ENCODE measurements at places on chromosomes 2 and 18. TPM values are rescaled to one million over a fixed set of nuclear protein-coding genes. Genes with fewer than 3 reads are reported as not detected.

The SULT1C4 gene
- not detected for total RNA-seq

The ANKAR gene
- total RNA-seq = 5.7 TPM

GRCh38 chr2:46813020-46813415, 102.6 kb downstream of the MCFD2 start:
- no peak for DNase-seq
- H3K4me1 ChIP-seq = no peaks in the 10 kb centered on the region
- H3K27ac ChIP-seq = no peak overlapping the region

DNA sequence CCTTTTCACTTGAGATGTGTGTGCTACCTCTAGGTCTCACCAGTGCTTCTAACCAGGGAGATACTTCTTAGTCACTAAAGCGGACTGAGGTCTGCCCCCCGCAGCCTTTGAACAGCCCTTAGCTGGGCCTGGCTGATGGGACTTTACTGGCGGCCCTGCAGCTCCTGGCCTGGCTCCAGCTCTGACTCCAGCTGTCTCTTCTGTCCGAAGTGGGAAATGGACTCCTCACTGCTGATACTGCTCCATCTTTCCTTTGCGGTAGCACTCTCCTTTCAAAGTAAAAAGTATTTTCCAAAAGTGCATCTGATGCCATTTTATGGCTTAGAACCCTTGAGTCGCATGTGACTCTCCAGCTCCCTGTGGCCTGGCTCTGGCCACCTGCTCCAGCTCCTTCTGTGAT, 64.5 kb downstream of the ATP9B start:
- DNase-seq = no peak
- H3K36me3 ChIP-seq = peaks cover 43% of the 10 kb centered on the region
- H3K27ac ChIP-seq = no peak overlapping the region
- H3K4me3 ChIP-seq = no peak overlapping the region
- H3K4me1 ChIP-seq = no peaks in the 10 kb centered on the region
- H3K27me3 ChIP-seq = no peaks in the 10 kb centered on the region

The ZNF512 gene
- total RNA-seq = 43.7 TPM

GRCh38 chr2:40281021-40281940, 170.6 kb downstream of the SLC8A1 start:
- H3K4me1 ChIP-seq = peaks cover 72% of the 10 kb centered on the region
- H3K36me3 ChIP-seq = no peaks in the 10 kb centered on the region
- peaks cover 3% of the 10 kb centered on the region for H3K27me3 ChIP-seq
- peak; percentile 76 for DNase-seq
- H3K4me3 ChIP-seq = peak overlapping the region; percentile 49
- peak overlapping the region; percentile 52 for H3K27ac ChIP-seq

The TEKT4 gene
- not detected for total RNA-seq

The CDC42EP3 gene
- total RNA-seq = 12.5 TPM

DNA sequence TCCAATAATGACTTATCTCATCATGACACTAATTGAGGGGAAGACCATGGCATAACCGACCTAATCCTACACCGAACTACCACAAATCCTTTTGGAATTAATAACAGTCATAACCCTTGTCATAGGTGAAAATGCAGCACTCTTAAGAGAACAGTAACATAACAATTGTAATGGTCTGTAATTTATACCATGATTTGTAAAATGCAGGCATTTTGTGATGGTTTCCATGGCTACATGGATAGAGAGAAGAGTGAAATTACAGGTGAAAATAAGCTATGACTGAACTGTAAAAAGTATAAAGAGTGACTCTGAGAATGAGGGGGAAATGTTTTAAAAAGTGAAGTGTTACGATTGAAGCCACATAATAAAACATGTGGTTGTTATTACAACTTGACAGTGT, 494.1 kb upstream of the SLC39A10 start:
- H3K36me3 ChIP-seq = no peaks in the 10 kb centered on the region
- no peak overlapping the region for H3K27ac ChIP-seq
- H3K4me3 ChIP-seq = no peak overlapping the region

- DNase-seq = no peak
- no peak overlapping the region for H3K27ac ChIP-seq
- H3K36me3 ChIP-seq = no peaks in the 10 kb centered on the region
- H3K27me3 ChIP-seq = no peaks in the 10 kb centered on the region
- no peak overlapping the region for H3K4me3 ChIP-seq
Measured at GRCh38 chr2:28343971-28344715, 48.5 kb upstream of the FOSL2 start.

DNA sequence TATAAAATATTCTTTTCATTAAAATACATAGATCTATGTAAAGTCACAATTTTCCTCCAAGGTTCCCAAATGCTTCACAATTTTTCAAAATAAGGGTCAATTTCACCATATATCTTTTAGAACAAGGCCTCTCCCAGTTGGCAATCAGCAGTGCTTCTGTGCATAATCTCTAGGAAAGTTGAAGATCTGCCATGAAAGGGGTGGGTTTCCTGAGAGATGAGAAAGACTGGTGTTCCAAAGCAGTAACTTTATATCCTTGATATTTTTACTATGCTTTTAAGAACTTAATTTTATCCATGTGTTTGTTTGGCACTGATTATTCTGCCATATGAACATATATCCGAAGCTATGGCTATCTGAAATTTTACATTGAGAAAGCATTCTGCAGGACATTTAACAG, 199.4 kb upstream of the CYP26B1 start:
- H3K4me3 ChIP-seq = no peak overlapping the region
- H3K36me3 ChIP-seq = no peaks in the 10 kb centered on the region
- DNase-seq = no peak

DNA sequence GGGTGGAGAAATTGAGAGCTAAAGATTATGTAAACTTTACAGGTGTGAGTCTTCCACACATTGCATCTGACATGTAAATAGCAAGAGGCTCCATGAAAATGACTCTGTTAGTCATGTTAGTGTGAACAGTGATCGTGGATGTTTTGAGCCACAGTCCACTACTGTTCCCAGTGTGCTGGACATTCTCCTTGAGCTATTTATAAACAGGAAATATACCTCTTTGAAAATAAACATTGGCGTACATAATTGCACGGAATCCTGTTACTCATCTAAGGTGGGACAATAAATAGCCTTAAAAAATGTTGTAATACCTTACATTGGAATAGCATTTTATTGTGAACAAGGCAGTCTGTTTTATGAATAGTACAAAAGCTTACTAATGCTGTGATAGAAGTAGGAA, 37.0 kb downstream of the LIMS1 start:
- H3K4me3 ChIP-seq = no peak overlapping the region
- H3K36me3 ChIP-seq = no peaks in the 10 kb centered on the region
- H3K27ac ChIP-seq = no peak overlapping the region

GRCh38 chr18:62863579-62864001, 148.2 kb downstream of the PHLPP1 start:
- no peak overlapping the region for H3K27ac ChIP-seq
- H3K27me3 ChIP-seq = no peaks in the 10 kb centered on the region
- DNase-seq = no peak
- no peaks in the 10 kb centered on the region for H3K4me1 ChIP-seq
- H3K36me3 ChIP-seq = no peaks in the 10 kb centered on the region

DNA sequence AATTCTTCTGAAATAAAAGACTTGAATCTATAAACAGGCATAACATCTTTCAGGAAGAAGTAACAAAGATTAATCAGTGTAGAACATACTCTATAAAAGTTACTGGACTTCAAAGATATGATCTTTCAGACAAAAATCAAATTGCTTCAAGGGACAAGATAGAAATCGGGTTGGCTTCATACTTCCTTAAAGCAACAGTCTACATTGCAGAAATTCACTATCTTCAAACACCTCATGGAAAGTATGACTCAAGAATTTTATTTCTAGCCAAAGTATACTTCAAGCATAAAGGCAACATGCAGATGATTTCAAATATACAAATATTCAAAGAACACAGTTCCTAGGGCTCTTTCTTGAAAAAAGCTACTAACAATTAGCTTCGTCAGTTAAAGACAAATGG, 240.7 kb downstream of the SRBD1 start:
- no peaks in the 10 kb centered on the region for H3K27me3 ChIP-seq
- H3K4me1 ChIP-seq = no peaks in the 10 kb centered on the region
- H3K27ac ChIP-seq = no peak overlapping the region
- no peak for DNase-seq
- no peak overlapping the region for H3K4me3 ChIP-seq

DNA sequence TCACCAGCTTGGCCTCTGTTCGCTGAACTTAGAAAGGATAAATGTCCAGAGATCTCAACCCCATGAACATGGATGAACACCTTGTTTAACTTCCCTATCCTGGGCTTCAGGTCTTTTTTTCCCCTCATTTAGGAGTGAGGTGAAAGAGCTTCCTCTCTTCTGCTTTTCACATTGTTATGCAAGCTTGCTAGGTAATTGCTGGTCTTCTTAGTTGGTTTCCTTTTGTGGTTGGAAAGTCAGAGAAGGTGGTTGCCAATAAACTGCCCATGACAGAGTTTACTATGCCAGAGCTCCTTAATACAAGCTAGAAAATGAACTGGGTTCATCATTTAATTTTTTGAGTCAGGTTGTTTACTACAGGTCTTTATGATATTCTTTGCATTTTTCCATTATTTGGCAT, 16.6 kb downstream of the SLC9A4 start:
- H3K4me1 ChIP-seq = no peaks in the 10 kb centered on the region
- H3K27ac ChIP-seq = no peak overlapping the region
- H3K27me3 ChIP-seq = no peaks in the 10 kb centered on the region
- H3K36me3 ChIP-seq = no peaks in the 10 kb centered on the region
- no peak overlapping the region for H3K4me3 ChIP-seq

DNA sequence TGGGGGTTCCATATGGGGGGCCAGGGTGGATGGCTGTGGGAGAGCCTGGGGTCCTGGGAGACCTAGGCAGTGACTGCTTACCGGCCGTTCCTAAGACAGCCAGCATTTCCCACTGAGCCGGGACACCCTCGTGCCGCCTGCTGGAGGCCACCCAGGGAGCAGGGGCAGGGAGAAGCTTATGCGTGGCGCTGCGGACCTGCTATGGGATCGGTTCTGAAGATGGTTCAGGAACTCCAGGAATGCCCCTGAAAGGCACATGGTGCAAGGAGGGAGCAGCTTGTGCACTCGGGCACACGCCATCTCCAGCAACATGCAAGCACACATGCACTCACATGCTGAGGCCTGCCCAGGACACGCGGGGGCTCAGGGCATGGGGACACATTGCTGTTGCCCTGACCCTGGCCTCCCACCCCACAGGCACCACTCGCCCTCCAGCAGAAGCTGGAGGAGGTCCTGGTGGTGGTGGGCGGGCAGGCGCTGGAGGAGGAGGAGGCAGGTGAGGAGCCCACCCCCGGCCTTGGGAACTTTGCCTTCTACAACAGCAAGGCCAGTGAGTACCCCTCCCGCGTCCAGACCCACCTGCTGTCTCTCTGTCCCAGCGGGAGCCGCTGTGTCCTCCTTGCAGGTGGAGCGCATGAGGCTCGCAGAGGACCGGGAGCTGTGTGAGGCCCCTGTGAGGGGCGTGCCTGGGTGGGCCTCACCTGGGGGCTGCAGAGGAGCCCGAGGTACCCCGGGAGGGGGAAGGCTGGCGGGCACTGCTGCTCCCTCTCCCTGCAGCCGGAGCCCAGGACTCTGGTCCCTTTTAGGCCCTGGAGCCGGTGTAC, 4.1 kb downstream of the KLHL30 start:
- DNase-seq = no peak
- H3K27me3 ChIP-seq = no peaks in the 10 kb centered on the region
- no peaks in the 10 kb centered on the region for H3K36me3 ChIP-seq
- peaks cover 23% of the 10 kb centered on the region for H3K4me1 ChIP-seq
- H3K27ac ChIP-seq = no peak overlapping the region

- H3K27me3 ChIP-seq = no peaks in the 10 kb centered on the region
- no peak for DNase-seq
- H3K36me3 ChIP-seq = no peaks in the 10 kb centered on the region
- H3K4me3 ChIP-seq = no peak overlapping the region
Measured at GRCh38 chr2:98588880-98589431, 19.4 kb downstream of the COA5 start.

The CELF4 gene
- not detected for total RNA-seq

The RNF125 gene
- total RNA-seq = not detected

DNA sequence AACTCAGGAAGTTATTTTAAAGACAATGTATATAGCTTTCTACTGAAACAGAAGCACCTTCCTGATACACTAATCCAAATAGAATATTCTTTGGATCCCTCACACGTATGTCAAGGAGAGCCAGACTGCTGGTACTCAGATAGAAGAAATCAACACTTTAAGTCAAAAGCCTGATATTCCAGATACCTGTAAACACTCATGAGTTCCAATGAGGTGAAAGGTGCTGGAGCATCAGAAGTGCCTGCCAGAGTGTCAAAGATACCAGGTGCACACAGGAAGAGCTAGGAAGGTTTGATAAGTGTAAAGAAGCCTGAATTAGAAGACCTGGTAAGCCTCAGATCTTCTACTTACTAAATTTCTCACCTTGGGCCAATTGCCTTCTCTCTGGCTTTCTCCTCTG, 226.3 kb upstream of the SP5 start:
- no peaks in the 10 kb centered on the region for H3K4me1 ChIP-seq
- H3K4me3 ChIP-seq = no peak overlapping the region
- no peak for DNase-seq
- no peak overlapping the region for H3K27ac ChIP-seq

DNA sequence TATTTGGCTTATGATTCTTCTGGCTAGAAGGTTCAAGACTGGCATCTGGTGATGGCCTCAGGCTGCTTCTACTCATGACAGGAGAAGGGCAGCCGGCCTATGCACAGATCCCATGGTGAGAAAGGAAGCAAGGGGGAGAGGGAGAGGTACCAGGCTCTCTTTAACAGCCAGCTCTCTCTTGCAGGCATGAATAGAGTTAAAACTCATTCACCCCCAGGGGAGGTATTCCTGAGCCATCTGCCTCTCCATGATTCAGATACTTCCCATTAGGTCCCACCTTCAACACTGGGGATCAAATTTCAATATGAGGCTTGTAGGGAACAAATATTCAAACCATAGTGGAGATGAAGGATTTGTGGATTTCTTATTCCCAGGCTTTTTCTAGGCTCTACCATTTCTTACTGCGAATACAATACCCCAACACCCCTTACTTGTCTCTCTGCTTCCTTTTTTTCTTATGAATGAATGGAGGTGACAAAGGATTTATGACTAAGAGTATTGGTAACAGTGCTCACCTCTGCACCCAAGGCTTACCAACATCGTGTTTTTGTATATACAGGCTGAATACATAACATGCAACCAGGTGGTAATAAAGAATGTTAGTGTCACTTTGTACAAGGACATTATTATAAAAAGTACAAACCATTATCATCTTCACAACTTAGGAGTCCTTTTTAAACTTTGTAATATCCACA, 454.6 kb upstream of the TRIB2 start:
- no peak overlapping the region for H3K4me3 ChIP-seq
- H3K27ac ChIP-seq = no peak overlapping the region
- no peaks in the 10 kb centered on the region for H3K36me3 ChIP-seq
- DNase-seq = no peak
- peaks cover 28% of the 10 kb centered on the region for H3K4me1 ChIP-seq

The TNS1 gene
- total RNA-seq = 1.7 TPM

All from Karpas-422 (cell line).